SJSA1 (cell line): ENCODE measurements at places on chromosomes 3 and 15. TPM values are rescaled to one million over a fixed set of nuclear protein-coding genes. Genes with fewer than 3 reads are reported as not detected.

DNA sequence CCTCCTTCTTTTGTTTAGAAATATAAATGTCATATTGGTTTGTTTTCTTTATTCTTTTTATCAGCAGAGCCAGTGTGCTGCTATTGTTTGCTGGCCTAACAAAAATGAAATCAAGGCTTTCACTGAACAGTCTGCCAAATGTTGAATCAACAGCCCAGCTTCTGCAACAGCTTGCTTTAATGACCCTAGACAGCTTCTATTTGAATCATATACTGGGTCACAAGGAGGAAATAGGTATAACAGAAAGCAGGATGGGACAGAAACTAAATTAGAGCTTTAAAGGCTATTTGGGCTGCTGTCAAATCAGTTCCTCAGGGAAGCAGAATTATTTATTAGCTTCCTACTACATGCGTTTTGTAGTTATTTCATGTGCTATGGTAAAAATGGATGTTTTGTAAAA, 12.1 kb upstream of the DNAJC13 start:
- DNase-seq: no peak

DNA sequence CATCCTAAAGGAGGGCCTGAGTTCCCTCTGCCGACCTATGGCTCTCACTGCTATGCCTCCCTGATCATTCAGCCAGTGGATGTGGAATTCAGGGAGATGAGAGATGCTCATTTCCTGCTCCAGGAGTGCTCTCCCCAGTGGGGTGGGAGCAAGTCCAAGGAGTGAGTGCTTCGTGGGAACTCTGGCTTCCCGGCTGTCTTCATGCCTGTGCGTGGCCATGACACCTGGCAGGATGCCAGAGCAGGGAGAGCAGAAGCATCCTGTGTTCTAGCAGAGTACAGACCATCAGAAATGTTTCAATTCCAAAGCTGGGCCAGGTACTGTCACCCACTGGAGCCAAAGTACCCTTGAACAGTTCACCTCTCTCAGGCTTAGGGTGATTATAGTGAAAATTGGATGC, 45.1 kb downstream of the APH1B start:
- no peak for DNase-seq

GRCh38 chr15:101455291-101456025, 34.0 kb downstream of the PCSK6 start:
- no peak for DNase-seq

The NAALADL2 gene
- total RNA-seq: 4.7 and 9.1 TPM in 2 replicates
